ENCODE measurements at places on chromosomes 1 and 21.

GRCh38 chr1:31445951-31446350 lies 32.9 kb downstream of the SERINC2 start:
- no peak for DNase-seq

DNA sequence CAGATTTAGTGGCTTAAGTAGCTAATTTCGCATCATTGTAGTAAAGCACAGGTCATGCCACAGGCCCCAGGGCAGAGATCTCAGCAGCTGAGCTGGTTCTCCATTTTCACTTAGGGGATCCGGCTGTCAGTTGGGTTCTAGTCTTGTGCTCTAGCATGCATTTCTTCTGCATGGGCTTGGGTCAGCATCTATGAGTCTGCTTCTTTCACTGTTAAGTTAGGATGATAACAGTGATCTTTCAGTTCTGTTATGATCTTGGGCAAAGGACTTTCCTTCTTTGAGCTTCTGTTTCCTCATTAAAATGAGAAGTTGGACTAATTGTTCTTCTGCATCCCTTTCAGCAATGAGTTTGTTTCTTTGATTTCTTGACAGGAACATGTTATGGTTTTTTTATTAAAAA lies 123.6 kb upstream of the DNAH14 start:
- DNase-seq, result no peak

GRCh38 chr1:9179463-9180110 lies 50.7 kb upstream of the GPR157 start:
- DNase-seq, result no peak

GRCh38 chr1:112395256-112395820 lies 676 bp upstream of the CTTNBP2NL start:
- no peak for DNase-seq

GRCh38 chr1:53286955-53287354 lies 40.9 kb downstream of the LRP8 start:
- DNase-seq, result no peak

- DNase-seq, result no peak
Measured at GRCh38 chr1:155193275-155193990, 14.3 kb downstream of the THBS3 start.

- DNase-seq, result no peak
Measured at GRCh38 chr1:29505532-29506220, 269.4 kb downstream of the PTPRU start.

- DNase-seq, result no peak
Measured at GRCh38 chr1:20184997-20185833, 681 bp upstream of the UBXN10 start.

GRCh38 chr1:58457023-58457635 lies 89.4 kb downstream of the OMA1 start:
- DNase-seq, result no peak

DNA sequence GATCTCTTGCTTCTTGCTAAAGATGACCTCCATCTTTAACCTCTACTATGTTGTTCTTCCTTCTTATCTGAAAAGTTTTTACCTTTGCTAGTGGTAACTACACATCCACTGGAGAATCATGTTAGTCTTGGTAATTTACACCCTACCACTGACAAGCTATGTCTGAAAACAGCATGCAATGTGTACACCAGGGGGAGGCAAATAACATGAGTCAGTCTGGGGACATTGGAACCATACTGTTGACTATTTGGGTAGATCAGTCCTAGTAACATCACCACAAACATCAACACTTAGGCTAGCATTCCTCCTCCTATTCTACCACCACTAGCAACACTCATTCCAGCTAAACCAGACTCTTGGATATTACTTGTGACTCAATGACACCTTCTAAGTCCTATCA lies 549.0 kb downstream of the KCNT2 start:
- no peak for DNase-seq

DNA sequence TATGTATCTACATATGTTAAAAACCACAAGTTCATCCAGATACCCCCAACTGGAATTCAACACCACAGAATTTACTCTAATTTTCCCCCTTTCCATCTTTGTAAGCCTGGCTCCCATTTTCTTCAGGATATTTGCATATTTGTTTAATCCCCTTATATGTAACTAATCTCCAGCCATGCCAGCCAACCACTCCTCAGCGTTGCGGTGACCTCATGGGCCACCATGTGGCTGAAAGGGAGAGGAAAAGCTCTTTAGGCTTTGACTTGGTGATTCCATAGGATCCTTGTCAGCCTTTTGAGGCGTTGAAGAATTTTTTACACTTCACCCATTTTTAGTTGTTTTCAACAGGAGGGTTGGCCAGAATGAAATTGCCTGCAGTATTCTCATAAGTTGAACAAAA lies 10.0 kb downstream of the CLDN19 start:
- DNase-seq, result no peak

DNA sequence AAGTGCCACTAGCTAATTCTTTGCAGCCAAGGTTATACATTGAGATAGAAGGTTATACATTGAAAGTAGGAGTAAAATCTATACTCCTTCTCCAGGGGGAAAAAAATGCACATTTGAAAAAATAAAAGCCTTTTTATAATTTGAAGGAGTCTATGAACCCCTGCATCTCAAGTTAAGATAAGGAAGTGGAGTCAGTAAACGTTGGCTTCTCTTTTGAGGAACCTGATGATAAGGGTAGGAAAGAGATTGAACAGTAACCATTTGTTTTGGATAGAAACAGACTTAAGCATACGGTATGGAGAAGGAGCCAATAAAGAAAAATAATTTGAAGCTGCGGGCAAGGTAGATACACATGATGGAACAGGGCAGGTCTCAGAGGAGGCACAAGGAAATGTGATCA lies 64.1 kb downstream of the RPAP2 start:
- no peak for DNase-seq

DNA sequence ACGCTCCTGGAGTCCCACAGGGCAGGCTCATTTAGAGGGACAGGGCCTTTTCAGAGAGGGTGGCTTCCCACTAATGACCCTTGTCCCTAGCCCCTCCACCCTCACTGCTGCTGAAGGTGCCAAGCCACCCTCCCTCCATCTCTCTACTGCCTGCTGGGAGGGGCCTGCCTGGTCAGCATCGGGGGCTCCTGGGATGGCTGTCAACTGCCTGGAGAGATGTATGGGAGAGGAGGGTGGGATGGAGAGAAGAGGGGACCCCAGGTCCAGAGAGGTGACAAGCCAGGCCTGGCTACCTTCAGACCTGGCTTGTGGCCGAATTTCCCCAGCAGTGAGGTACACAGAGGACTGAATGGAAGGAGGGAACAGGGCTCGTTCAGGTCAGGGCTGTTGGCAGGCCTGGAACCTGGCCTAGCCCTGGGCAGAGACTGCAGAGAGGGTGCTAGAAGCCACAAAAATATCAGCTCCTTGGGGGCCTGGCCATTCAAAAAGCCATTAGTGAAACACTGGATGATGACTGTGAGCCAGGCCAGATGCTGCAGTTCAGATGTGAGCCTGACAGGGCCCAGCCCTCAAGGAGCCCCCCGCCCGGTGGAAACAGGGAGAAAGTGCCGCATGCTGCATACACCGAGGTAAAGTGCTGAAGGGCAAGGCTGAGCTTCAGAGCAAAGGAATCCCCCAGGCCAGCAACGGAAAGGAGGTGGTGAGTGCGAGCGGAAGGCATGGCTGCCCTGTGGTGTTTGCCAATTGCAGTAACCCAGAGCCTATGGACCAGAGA lies 20.0 kb downstream of the MMEL1 start:
- DNase-seq, result no peak

DNA sequence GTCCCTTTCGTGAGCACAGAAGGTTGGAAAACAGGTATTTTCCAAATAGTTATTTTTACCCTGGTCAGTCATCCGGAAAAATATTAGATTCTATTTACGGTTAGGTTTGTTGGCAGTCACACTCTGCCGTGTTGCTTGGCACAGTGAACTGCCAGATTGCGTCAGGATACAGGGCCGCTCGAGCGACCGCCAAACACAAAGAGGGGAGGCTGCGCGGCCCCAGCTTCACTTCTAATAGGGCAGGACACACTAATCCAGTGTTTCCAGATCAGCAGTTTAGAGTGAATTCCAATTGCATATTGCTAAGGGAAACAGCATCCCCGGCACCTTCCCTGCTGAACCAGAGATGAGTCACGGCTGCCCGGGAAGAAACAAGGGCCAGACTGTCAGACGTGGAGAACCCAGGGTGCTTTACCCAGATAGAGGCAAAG lies 22.9 kb downstream of the UMODL1 start:
- no peak for DNase-seq

- no peak for DNase-seq
Measured at GRCh38 chr1:182484531-182485257, 34.7 kb downstream of the RGSL1 start.

GRCh38 chr1:203990118-203990517 lies 82.8 kb upstream of the SOX13 start:
- DNase-seq, result no peak

- no peak for DNase-seq
Measured at GRCh38 chr1:205842229-205842628, 7.7 kb downstream of the PM20D1 start.

DNA sequence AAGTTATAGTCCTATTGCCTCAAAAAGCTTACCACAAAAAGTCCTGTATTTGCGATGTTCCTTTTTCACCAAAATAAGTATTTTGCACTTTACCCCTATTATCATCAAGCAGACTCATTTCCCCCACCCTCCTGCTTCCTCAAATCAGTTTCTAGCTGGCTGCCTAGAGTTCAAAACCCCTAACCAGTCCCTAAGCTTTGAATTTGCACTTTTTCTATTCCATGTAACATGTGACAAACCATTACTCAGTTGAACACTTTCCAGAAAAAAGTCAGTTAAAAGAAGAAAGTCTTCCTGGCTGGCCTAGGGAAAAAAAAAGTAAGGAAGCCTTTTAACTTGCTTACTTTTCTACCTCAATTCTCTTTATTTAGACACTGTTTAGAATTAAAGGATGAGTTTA lies 8.2 kb downstream of the CEP170 start:
- DNase-seq, result no peak

DNA sequence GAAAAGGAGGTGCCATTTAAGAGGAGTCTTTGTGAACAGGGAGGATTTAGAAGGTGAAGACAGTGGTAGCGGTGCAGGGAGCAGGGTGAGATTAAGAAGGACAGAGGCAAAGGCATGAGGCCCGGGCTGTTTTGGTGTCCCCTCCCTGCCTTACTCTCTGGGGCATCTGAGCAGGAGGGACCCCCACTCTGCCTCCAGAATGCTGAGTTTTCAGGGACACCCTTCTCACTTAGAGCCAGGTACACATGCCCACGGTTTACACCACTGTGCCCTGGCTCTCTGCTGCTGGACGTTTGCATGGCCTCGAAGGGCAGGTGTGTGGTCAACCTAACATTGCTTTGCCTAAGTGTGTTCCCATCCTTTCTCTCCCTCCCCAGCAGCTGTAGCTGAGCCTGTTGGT lies 20.5 kb upstream of the PARP1 start:
- no peak for DNase-seq

DNA sequence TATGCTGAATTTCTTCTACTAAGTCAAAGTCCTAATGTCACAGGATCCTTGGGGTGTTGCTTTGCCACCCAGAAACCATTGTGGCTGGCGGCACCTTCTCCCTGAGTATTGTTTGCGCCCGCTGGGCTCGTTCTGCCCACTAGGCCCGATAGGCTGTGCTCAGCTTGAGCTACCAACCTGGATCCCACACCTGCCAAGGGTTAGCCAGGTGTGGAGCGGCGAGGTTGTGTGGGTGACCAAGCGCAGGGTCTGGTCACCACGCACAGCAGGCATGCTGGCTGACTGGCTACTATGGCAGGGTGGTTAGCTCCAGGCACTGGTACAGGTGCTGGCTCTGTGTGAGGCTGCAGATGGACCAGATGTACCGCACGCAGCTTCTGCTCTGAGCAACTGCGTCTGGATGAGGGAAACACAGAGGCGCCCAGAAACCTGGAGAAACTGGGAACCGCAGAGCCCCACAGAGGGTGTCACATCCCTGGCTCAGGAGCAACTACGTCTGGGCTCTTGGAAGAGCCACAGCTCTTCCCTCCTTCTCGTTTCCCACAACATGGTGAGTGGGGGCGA lies 50.3 kb upstream of the SCYL3 start:
- DNase-seq, result no peak

- no peak for DNase-seq
Measured at GRCh38 chr1:192807211-192808162, 1.4 kb upstream of the RGS2 start.

DNA sequence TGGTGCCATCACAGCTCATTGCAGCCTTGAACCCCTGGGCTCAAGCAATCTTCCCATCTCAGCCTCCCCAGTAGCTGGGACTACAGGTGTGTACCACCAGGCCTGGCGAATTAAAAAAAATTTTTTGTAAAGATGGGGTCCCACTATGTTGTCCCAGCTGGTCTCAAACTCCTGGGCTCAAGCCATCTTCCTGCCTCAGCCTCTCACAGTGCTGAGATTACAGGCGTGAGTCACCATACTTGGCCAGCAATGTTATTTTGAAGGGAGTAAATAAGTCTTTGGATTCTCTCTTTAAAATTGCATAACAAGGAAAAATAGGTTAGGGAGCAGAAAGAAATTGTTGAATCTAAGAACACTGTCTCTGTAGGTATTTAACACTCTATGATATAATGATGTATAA lies 111.3 kb downstream of the RPS6KC1 start:
- DNase-seq, result no peak

DNA sequence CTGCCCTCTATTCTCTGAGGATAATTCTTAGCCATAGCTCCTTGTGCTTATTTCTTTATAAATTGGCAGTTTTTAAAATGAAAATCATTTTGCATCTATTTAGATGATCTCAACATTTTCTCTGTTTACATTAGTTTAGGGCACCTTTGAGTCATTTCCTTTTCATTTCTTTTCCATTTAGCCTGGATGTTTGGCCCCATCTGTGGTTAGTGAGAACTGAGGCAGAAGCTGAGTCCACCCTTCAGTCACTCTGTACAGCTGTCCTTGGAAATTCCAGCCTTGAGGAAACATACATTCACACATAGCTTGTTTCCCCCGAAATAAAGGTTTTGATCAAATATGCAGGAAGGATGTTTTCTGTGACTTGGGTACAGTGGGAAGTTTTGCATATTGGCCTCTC lies 123.7 kb downstream of the NTNG1 start:
- DNase-seq, result no peak

DNA sequence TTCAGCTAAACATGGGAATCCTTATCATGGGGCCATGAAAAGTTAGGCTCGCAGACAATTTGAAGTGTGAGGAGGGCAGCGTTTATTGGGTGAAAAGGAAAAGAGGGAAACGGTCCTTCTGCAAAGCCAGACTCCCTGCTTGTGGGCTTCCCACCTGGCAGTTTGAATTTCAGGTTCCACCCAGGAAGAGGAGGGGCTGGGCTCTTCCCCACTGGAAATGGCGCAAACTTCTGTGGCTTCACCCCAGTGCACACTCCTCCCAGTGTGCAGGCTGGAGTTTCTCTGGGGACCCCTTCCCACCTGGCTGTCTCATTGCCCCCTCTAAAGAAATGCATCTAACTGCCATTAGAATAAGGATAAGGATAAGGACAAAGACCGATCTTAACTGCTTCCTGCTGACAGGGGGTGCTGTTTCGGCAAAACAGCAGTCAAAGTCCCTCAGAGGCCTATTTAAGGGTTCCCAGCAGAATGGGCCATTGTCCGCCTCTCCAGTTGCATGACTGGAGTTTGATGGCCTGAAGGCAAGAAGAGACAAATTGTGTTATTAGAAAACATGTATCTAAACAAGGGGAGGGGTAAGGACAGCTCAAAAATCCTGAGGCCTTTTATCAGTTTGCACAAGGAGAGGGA lies 20.4 kb downstream of the AIM2 start:
- DNase-seq, result no peak

GRCh38 chr1:116833718-116834117 lies 76.0 kb upstream of the PTGFRN start:
- no peak for DNase-seq

- DNase-seq, result no peak
Measured at GRCh38 chr1:232260861-232261260, 369.1 kb downstream of the SIPA1L2 start.

All from stimulated activated CD8-positive, alpha-beta memory T cell treated with anti-CD3 and anti-CD28 coated beads, Interleukin-15, amount 100 ng/mL, for 24 hours (primary cell).